NCI-H1092 (cell line): ENCODE measurements at places on chromosomes 7 and 10.

- DNase-seq: no peak
Measured at GRCh38 chr7:47149208-47149839, 432.6 kb downstream of the TNS3 start.

- DNase-seq: no peak
Measured at GRCh38 chr10:95501203-95502094, 59.7 kb downstream of the SORBS1 start.

DNA sequence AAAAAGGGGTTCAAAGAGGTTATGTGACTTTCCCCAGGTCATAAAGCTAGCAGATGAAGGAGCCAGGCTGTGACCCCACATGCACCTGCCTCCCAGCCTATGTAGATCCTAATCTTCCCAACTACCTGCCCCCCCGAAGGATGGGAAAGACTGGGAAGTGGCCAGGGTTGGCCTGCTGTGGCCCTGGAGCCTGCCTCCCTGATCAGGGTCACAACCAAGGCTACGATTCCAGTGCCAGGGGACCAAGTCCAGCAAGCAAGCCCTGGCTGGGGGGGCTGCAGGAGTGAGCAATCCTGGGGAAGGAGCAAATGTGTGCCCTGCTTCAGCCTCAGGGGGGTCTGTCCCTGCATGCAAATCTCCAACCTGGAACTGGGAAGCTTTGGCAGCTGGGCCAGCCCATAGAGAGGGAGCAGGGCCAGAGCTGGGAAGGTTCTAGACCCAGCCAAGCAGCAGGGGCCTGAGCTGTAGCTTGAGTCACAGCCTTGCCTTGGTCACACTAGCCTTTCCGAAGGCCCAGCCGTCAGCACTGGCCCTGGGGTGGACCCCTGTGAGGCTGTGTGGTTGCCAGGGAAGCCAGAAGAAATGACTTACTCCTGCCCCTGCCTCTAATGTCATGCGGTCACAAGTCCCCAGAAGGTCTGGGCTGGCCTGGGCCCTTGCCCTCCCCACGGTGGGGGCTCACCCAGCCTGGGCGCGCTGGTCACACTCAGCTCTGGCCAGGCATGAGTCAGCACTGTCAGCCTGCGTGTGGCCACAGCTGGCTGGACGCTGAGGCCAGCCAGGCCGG is 96.4 kb upstream of the ZMIZ1 start:
- DNase-seq: no peak

DNA sequence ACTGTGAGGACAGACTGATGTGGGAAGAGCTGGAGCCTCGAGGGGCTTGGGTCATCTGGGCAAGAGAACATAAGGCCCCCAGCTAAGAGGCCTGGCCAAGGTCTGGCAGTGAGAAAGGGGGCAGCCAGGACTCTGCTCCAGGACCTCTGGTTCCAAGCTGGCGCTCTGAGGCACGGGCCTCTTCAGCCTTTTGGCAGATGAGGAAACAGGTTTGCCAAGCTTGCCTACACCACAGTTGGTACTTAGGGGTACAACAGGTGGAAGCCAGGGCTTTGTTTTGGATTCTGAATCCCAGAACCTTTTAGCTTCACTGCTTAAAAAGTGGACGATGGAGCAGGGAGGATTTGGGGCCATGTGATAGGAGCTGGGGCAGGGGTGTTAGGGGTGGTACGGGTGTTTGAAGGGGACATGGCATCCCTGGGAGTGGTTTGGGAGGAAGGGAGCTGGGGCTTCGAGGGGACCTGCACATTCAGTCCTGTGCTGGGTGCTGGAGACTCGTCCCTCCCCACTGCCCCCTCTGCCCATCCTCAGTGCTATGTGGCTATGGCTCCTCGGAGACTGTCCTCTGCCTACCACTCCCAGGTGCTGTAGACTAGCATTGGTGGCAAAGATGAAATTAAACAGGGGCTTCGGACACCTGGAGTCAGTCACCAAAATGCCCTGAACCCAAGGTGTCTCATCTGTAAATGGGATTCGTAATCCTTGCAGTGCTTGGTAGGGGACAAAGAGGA is 30.3 kb downstream of the ZNF775 start:
- no peak for DNase-seq

GRCh38 chr7:156091519-156092080 is 279.3 kb upstream of the SHH start:
- no peak for DNase-seq

GRCh38 chr7:119578116-119578515 is 694.9 kb upstream of the KCND2 start:
- DNase-seq: no peak
